PC-3 (cell line): ENCODE measurements at places on chromosomes 7 and 10. TPM values are rescaled to one million over a fixed set of nuclear protein-coding genes. Genes with fewer than 3 reads are reported as not detected.

NPC1L1 gene
- 0.04 TPM in 1 of 2 replicates, not detected in the other for total RNA-seq

AS3MT gene
- total RNA-seq, result 1.7 and 3.5 TPM in 2 replicates

ZNF783 gene
- 6.9 and 7.0 TPM in 2 replicates for total RNA-seq

FAM221A gene
- 0.75 and 5.6 TPM in 2 replicates for total RNA-seq

ZNRF2 gene
- total RNA-seq, result 13.1 and 15.8 TPM in 2 replicates

AZGP1 gene
- total RNA-seq, result 0.18 TPM in 1 of 2 replicates, not detected in the other

PAOX gene
- 3.7 and 4.1 TPM in 2 replicates for total RNA-seq

PDE6C gene
- total RNA-seq, result not detected in 2 replicates

DNA sequence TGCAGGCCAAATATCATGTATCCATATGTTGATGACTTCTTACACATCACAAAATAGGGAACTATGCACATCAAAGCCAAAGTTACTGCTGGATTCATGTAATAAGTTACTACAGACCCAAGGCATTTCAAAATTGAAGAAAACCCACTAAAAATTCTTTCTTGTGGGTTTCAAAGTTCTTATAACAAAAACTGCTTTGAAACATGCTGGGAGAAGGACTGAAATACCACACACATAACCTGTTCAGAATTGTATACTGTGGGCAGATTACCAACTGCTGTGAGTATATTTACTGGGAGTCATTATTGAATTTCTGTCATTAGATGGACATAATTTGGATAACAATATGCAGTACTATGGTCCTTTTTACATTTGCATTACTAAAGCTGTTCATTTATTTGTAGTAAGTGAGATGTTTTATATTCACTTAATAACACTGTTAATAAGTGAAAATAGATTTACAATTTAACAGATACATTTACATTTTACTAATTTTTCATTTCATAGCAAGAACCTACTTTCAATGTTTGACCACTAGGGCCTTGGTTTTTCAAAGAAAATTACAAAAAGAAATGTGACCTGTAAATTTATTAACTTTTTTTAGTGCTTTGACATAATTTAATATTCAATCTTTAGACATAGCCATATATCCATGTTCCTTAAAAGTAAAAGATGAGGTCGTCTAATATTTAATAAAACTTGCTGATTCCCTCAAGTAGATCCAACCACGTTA, 132.6 kb downstream of the MAGI2 start:
- no peak for DNase-seq

- peak; percentile 62 for DNase-seq
Observed at GRCh38 chr10:33198610-33199009, 135.9 kb downstream of the NRP1 start.

- DNase-seq, result no peak
Observed at GRCh38 chr7:150631866-150632864, at the start of gene GIMAP6. Gene GIMAP6 (minus strand): TSS chr7:150632385. CDS start chr7:150630142, 2,243 bp downstream.

DNA sequence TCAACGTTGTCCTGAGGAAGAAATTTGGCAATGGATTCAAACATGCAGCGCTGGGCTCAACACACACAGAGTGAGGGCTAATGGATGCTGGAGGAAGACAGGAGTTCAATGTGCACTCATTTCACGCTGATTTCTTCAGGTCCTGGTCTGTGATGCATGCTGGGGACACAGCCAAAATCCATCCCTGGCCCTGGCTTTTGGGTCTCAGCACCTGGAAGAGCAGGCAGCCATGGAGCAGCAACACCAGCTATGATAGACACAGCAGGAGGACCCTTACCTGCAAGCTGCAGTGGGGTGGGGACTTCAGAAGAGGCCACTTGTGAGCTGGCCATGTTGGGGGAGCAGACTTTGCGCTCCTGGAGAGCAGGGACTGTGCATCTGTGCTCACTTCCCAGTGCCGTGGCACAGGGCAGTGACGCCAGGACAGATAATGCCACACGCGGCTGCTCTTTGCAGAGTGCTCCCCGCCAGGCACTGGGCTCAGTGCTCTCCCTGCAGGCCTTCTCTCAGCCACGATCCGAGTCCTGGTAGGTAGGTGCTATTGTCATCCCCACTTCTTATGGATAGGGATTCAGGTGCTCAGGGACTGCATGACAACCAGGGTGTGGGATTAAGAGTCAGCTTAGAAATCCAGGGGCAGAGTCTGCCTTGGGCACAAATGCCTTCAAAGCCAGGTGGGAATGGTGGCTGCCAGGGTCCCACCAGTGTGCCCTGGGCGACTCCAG, 138.8 kb upstream of the UNC5B start:
- DNase-seq, result no peak

- DNase-seq, result peak; percentile 75
Observed at GRCh38 chr10:77605466-77605865, 32.1 kb downstream of the KCNMA1 start.

DNA sequence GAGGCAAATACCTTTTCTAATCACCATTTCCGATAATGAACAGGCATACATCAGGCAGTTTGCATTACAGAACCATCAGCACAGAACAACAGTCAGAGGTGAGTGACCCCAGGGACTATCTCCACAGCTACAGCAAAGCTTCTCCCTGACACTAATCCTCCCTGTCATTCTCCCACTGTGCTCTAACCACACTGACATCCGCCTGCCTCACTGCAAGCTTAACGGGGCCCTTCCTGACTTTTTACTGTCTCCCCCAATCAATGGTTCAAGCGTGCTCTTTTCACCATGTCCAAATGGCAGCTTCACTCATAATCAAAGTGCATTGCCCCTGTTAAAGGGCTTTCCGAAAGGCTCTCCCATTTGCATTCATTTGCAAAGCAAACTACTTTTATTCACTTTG, 196.3 kb downstream of the DNAJC1 start:
- no peak for DNase-seq

DNA sequence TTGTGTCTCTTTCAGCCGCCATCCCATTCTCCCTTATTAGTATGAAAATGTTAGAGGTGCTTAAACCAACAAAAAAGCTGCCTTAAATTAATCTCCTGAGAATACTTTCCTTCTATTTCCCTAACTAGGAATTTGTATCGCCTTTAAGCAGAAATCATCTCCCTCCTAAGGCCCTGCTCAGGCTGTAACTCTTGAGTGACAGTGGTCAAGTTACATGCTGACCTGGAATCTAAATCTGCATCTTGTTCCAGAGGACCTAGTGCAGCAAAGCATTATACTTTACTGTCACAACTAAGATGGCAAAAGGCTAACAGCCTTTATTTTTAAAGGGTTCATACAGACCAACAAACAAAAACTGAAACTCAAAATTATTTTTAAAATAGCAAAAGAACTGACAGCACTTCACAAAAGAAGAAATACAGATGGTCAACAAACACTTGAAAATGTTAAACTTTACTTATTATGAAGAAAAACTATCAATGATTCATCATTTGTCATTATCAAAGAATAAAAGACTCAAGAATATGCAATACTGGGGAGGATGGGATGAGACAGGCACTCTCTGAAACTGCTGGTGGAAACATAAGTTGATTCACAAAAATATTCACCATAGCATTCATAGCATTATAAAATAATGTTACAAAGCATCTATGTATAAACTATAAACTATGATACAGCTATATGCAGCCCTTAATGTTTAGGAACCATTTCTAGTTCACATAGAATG, 11.0 kb downstream of the CYREN start:
- DNase-seq, result no peak

DNA sequence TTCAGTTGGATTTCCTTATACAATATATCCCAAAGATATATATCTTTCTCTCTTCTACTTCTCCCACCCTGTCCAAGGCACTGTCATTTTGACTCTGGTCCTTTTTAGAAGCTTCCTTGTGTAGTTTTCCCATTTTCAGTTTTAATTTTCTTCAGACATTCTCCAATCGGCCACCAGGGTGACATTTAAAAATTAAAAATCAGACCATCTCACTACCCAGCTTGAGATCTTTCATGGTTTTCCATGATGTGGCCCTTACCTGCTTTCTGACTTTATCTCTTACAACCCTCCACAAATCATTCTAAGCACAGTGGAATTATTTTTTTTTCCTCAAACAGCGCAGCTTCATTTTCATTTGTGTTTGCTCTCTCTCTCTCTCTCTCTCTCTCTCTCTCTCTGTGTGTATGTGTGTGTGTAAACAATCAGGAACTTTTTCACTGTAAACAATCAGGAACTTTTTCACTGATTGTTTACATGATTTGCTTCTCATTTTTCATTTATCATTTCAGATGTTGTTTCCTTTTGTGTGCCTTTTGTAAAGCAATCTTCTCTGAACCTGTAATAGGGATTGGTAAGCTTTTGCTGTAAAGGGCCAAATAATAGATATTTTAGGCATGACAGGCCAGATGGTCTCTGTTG, 348.9 kb downstream of the ATRNL1 start:
- DNase-seq, result no peak

DNA sequence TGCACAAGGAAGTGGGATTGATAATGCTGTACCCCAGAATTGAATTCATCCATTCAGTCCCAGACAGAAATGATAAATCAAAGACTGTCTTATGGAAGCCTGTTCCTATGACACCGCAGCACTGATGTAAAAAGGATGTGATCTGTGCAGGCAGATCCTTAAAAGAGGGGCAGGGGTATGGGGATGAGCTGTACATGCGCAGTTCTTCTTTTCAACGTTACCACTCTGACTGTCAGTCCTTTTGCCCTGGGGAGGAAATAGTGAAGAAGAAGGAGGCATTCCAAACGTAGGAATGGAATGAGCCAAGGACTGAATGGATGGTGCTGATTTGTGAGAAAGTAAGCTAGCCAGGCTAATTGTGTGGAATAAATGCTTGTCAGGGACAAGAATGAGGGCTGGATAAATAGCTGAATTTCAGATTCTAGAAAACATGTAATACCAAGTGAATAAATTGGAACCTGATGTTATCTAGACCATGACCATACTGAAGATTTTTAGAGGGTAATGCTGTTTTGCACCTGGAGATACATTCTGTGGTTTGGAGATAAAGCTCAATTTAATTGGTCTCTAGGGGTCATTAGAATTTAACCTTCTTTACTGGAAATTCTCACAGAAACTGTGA, 509.3 kb downstream of the SORCS3 start:
- DNase-seq, result no peak

DNA sequence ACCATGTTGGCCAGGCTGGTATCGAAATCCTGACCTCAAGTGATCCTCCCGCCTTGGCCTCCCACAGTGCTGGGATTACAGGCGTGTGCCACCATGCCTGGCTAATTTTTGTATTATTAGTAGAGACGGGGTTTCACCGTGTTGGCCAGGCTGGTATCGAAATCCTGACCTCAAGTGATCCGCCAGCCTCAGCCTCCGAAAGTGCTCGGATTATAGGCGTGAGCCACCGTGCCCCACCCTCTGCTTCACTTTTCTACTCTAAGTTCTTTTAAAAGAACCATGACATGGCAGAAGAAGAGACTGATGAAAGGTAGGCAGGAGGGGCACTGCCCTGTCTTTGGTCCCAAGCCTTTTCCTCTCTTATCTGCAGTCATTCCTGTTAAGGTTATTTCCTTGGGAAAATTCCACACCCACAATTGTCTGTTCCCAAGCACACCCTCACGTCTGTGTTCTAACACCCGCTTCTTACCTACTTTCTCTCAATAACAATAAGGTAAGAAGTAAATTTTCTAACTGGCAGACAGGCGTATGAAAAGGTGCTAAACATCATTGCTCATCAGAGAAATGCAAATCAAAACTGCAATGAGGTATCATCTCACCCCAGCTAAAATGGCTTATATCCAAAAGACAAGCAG, 291.7 kb downstream of the DPP6 start:
- no peak for DNase-seq

DNA sequence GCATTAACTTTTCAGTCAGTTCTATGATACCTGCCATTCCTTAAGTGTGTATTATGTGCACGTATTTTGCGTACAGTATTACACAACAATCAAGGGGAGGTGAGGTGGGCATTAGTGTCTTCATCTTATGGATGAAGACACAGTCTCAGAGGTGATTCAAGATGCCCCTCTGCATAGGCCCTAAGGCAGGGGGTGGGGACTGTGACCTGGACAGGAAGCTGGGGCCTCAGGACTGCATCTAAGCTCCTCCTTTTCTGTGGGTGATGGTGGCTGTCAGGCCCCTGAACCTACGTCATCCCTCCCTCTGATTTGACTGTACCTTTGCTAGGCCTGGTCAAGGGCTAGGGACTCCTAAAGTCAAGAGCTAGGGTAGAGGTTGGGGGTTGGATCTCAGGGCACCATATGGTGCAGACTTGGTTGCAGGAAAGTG, 38.9 kb downstream of the HK1 start:
- no peak for DNase-seq

- DNase-seq, result no peak
Observed at GRCh38 chr7:93636276-93636675, 61.8 kb upstream of the CALCR start.

DNA sequence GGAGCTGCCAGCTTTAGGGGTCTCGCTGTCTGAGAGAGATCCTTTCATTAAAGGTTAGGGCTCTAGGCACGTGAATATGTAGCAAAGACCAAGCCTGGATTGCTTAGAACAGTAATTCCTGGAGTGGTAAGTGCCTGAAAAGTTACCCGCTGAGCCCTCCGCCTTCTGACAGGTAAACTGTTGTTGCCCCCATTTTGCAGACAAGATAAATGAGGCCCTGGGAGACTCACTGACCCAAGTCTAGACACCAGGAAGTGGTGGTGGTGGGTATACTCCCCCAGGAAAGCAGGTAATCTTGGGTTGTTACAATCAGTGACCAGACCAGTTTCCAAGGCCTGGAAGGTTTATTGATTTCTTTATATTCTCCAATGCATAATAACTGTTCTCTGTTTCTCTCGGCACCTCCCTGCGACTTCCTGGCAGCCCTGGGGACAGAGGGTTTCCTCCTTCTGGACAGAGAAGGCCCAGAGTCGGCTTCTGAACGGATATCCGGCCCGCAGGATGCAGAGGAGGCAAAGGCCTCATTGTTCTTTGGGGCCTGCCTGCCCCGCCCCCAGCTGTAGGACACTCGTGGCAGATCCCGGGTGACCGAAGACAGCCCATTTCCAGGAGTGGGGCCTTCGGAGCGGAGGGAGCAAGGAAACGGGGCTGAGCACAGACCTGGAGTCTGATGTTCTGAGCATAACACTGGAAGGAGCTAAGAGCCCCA, 1.3 kb upstream of the GRK5 start:
- DNase-seq, result peak; percentile 37

DNA sequence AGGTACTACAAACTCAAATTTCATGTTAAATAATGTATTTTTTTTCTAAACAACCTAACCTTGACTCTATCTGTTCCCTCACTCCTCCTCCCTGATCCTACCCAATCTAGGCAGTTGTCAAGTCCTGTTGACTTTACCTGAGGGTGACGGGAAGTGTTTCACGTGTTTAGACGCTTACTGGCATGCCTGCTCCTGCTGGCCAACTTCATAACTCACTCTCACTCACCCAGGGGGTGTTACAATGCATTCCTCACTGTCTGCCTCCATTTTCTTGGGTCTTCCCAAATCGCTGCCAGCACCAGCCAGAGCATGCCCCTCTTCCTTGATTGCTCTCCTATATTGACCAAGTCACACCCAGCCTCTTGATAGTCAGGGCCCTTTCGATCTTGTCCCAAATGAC, 28.3 kb downstream of the CRCP start:
- no peak for DNase-seq
